ENCODE measurements at places on chromosomes 6 and 20.

DNA sequence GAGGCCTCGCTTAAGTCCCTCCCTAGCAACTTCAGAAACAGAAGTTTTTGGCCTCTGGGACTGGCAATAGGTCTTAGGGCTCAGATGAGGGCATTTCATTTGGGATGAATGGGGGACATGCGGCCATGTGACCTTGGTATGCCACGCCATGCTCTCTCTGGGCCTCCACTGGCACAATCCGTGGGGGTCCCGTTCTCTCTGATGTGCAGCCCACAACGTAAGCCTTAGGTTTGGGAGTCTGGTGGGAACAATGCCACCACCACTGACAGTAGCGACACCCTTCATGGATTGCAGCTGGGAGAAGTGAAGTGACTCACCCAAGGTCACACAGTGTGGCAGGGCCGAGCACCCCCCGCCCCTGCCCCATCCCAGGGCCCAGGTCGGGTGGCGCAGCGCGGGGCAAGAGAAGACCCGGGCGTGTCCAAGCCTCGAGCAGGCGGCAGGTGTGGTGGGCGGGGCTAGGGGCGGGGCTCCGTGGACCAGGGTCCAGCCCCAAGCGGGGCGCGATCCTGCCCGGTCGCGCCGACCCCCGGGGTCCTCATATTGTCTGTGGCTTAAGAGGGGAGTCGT, 864 bp upstream of the CEBPB start:
- DNase-seq, result no peak

DNA sequence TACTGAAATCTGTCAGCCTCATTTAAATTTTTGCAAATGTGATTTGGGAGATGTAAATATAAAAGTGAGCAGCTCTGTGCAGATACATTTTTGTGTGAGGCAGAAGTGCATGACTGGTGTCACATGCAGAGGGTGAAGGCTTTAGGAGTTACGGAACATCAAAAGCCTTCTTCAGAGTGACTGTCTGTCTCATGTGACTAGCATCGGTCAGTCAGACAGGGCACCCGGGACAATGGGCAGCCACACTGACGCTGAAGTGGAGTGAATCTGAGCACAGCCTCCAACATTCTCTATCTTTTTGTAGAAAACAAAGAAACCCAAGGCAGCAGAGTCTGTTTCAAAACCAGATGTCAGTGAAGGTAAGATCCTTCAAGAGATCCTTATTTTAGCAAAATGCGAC, 7.9 kb upstream of the FAM209A start:
- no peak for DNase-seq

DNA sequence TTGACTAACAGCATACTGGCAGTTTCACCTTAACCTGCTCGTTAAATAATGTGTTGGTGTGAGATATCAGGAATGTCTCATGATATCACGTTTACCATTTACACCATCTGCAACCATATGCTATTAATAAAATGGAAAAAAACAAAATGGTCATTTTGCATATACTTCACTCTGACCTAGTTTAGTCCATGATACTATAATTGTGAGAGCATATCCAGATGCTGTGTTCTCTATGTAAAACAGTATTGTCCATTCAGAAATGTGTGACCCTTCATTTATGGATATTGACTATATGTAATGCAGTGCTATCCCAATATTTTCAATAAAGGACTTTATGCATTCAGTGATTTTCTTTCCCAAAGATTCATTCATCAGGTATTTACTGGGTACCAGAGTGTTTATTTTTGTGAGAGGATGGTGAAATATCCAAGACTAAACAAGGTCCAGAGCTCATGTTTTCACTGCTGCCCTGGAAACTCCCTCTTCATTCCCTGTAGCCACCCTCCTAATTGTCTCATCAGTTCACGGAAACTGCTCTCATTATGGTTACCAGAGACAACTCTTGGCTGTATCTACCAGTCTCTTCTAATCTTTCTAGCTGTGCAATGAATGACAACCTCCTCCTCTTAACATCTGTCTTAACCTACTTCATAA, 25.7 kb upstream of the HINT3 start:
- DNase-seq, result no peak

DNA sequence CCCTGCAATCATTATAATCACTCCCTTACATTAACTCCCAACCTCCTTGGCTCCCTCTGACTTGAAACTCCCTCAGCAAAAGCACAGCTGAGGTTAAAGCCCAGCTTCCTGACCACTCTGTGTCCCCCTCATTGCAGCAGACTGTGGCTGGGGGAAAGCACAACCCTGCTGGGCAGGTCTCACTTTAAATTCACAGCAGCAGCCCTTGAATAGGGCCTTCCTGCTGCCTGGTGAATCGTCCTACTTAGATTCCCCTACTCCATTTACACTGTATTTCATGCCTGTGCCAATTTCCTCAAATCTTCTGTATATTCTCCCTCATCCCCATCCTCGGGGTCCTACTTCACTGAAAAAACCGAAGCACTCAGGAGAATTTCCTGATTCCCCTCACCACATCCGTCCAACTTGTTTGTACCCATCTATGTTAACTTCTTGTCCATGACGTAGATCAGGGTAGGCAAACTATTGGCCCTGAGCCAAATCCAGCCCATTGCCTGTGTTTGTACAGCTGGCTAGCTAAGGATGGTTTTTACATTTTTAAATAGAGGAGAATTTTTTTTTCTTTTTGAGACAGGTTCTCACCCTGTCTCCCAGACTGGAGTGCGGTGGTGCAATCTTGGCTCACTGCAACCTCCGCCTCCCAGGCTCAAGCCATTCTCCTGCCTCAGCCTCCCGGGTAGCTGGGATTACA, 31.5 kb upstream of the GCM1 start:
- no peak for DNase-seq

DNA sequence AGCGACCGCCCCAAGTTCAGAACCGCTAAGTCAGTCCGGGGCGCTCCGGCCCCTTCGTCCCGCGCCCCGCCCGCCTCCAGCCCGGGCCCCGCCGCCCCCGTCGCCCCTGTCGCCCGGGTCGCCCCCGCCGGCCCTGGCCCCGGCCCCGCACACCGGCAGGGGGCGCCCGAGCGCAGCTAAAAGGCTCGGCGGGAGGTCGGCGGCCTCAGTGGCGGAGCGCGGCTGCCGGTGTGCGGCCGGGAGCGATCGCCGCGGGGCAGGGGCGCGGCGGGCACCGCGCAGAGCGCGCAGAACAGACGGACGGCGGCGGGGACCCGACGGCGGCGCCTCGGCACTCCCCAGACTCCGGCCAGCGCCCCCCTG, at the start of gene FNDC1:
Gene FNDC1, plus strand, starts transcription at position 208 of the 363 bp plus-strand sequence. CDS start 197 bp downstream, outside the sequence.
- DNase-seq, result peak; percentile 82
